ENCODE measurements at places on chromosomes 4 and X. TPM values are rescaled to one million over a fixed set of nuclear protein-coding genes. Genes with fewer than 3 reads are reported as not detected.

Gene FSTL5
- polyA plus RNA-seq = 0.02 TPM

Gene SRPK3
- 0.15 TPM for polyA plus RNA-seq

Gene NKX3-2
- 0.59 TPM for polyA plus RNA-seq

Gene UGT2B7
- polyA plus RNA-seq = not detected

Gene EOLA1
- polyA plus RNA-seq = 12.6 TPM

Gene H2BW2
- polyA plus RNA-seq = not detected

Gene FABP2
- polyA plus RNA-seq = not detected

Gene FRMD7
- 0.10 TPM for polyA plus RNA-seq

Gene PAGE2B
- not detected for polyA plus RNA-seq

Gene SLC38A5
- polyA plus RNA-seq = 8.3 TPM

Gene SFRP2
- polyA plus RNA-seq = 0.32 TPM
